ENCODE measurements at places on chromosomes 2 and 18.

DNA sequence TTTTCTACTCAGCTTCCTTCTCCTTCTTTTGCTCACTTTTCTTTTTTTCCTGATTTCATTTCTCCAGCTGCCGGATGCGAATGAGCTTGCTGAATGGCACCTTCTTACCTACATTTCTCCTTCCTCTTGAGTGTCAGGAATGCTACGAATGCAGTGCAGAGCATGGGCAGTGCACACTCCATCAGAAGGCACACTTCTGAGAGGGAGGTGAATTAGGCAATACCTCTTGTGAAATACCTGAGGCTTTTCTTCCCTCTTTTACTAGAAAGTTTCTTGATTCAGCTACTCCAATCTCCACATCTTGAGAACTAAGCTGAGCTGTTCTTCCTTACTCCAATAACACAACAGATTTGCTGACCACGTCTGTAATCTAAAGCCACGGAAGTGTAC lies 51.1 kb downstream of the PLEKHM3 start:
- no peak for DNase-seq

GRCh38 chr2:152427902-152428301 lies 92.9 kb downstream of the FMNL2 start:
- DNase-seq: no peak

- peak; percentile 41 for DNase-seq
These were observed 3.3 kb downstream of the BOK start for GRCh38 chr2:241561832-241562231.

- no peak for DNase-seq
These were observed 127.5 kb downstream of the GLI2 start for GRCh38 chr2:120863146-120863545.

DNA sequence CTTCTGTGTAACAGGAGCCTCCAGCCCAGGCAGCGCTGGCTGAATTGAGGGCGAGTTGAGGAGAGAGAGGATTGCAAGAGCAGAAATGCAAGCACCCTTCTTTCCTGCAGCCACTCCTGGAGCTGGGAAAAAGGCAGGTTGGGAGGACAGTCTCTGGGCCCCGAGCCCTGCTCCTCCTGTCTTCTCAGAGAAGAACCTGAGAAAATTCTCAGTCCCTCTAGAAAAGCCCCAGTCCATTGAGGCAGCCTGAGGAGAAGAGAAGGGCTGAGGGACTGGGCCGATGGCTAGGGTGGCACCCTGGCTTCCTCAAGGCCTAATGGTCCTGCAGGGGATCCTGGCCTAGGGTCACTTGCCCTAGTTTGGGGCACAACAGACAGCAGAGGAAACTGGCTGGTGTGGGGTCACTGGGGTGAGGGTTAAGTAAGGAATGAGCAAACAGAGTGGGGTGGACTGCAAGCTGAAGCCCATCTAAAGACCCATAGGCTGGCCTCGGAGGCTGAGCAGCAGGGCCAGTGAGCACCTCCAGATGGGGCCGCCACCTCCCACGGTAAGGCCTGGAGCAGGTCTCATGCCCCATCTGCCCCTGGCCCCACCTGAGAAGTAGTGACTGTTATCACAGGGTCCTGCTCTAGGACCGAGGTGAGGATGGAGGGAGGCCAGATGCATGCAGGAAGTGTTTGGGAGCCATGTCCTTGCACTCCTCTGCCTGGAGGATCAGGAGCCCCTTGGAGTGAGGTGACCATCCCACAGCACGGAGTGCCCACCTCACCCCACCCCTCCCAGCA lies 12.4 kb downstream of the CIB4 start:
- DNase-seq: no peak

- DNase-seq: no peak
These were observed 22.9 kb upstream of the MGAT4A start for GRCh38 chr2:98753801-98754200.

DNA sequence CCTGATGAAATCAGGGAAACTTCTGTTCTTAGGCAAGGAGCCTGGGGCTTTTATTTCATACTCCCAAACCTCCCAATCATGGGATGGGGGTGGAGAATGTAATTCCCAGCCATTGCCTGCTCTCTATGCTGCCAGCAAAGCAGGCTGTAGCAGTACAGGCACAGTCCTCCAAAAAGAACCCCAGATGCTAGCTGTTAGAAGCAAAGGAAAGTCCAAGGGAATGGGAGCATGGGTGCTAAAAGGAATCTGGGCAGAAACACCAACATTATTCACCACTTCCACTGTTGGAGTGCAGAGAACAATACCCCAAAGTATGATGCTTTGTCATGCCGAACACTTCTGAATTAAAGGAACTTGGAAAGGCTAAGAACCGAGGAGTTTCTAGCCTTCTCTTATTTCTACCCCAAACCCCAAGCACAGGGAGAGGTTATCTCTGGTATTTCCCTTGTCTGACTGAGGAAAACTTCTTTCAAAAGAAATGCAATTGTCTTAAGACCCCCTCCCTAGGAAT lies 24.7 kb downstream of the MDH1 start:
- DNase-seq: no peak

GRCh38 chr18:13627639-13628038 lies 98.7 kb downstream of the FAM210A start:
- no peak for DNase-seq

DNA sequence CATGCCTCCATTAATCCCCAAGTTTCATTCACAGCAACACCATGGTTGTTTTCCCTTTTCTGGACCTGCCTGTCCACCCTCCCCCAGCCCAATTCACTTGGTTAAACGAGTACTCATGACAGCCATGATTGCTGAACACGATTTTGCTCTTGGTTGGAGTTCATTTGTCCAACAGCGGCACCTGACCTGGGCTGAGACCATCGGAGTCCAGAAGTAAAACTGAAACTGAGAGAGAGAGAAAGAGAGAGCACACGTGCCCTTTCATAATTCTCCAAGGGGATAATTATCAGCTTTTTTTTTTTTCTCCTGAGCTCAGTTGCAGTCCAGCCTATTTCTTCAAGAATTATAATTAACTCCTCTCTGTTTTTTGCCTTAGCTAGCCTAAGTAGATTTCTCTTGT lies 13.7 kb upstream of the KIF5C start:
- DNase-seq: no peak

GRCh38 chr2:240448387-240449274 lies 13.2 kb downstream of the GPC1 start:
- no peak for DNase-seq

- DNase-seq: no peak
These were observed 80.1 kb upstream of the NPAS2 start for GRCh38 chr2:100739735-100740432.

DNA sequence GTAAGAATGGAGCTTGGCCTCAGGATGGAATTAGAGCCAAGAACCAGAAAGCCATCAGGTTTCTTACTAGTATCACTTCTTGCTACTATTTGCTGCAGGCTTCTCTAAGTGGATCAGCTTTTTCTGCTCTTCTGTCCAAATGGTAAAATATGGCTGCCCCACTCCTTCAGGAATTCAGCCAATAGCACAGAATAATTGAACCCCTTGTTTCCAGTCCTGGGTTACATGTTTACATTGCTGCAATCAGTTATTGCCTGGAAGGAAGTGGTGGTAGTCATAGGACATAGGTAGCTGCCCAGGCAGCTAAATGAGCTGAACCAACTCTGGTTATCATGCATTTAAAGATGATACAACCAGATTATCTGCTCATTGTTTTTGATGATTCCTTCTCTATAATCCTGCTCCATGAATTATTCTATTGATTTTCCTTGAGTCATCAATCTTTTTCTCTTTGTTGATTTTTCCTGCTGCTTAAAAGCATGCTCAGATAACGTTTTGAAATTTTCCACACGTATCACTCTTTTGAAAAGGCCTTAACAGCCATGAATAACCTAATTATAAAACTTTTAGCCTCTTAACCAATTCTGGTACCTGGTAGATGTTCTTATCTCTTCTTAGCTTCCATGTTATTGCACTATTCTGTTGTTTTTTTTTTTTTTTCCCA lies 12.6 kb downstream of the AGPS start:
- no peak for DNase-seq

DNA sequence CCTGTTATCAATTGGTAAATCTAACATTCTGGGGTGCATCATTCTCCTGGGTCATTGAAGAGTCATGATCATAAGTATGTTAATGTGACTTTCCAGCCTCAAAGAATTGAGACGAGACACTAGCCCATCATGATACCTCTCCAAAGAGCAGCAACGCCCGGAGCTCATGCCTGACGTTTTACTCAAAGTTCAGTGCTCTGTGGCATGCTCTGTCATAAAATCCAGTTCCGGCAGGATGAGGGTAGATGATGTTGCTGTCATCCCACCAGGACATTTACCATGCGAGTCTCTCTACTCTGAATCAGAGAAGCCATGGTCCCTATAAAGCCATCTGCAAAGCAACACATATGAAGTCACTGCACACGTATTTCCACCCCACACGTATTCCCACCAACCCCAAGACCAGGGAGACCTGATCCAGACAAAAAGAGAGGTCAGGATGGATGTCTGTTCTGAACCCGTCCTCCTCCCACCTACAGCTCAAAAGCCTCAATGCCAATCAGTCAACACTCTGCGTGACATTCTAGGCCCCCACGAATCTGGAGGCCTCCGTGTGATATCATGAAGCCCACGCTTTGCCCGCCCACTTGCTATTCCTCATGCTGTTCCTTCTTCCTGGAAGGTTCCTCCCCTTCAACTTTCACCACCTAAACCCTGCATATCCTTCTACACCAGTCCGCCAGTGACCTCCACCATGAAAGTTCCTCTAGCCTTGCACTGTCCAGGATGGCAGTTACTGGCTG lies 85.8 kb downstream of the DNMT3A start:
- no peak for DNase-seq

- no peak for DNase-seq
These were observed 19.6 kb downstream of the USP39 start for GRCh38 chr2:85635636-85636035.

GRCh38 chr2:216678813-216679657 lies 16.3 kb downstream of the IGFBP5 start:
- DNase-seq: no peak

DNA sequence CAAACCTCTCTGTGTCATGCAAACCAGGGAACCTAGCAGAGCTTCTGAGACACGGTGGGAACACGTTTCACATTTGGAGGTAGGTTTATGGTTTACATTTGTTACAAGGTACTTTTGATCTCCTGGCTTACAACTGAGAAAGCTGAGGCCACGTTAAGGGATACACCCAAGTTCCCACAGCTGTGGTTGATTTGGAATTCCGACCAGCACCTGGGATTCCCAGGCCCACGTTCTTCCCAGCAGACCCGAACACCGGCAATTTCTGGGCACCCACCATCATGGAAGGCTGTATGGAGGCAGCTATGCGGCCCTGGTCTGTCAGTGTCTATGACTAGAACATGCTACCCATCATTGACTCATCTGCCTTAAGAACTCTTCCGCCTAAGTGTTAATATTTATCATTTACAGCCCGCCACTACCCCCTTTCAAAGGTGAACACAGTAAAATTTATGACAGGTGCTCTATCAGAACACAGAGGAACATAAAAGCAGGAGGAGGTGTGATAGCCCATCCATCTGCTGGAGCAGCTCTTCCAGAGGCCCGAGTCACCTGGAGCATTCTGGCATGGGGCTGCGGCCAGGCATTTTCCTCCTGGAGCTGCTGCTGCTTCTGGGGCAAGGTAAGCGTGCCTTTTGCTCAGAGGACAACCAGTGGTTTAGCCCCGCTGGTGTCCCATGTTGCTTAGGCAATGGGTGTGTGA lies at the start of gene PLB1:
Gene PLB1 (plus strand): TSS at position 510 of the 700 bp plus-strand sequence. CDS start 55 bp downstream, at position 565.
- DNase-seq: no peak

DNA sequence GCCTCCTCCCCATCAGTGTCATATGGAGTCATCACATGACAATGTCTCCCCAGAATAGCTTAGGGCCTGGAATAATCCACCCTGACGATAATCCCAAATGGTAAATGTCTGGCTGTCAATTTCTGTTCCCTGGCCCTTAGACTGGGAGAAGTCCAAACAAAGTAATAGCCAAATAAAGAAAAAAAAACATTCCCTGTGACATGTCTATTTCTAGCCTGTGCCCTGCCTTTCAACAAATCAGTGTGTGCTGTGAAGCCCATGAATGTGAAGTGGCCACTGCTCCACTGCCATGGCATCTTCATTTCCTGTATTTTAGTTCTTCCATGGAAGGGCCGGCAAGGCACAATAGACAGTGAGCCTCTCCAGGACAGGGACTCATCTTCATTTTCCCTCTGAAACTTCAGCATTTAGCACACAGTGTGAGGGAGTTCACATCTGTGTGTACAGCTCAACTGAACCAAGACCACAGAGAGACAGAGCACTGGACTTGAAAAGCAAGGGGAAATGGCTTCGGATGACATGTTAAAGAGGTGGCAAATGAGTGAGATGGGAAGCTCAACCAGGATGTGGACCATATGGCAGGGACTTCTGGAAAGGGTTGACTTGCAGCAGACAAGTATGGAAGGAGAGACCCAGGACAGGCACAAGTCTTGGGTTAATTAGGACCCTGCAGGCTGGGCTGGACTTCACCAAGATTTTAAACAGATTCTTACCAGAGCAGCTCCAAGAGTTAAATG lies 140.0 kb downstream of the ANTXR1 start:
- DNase-seq: no peak

DNA sequence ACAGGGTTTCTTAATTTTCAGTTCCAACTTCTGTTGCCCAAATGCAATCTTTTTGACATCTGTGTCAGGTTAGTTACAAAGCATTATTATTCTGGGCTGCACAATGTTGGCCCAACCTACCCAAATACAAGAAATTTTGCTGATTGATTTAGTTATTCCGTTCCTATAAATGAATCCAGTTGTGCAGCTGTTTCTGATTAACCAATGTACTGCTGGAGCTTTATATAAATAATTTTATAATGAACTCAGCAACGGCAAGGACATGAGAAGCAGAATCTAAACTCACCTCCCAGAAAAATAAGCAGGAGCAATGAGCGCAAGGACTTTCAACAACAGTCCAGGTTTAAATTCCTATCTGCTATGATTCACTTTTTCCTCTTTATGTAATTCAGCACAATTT lies 76.3 kb upstream of the WIPF1 start:
- DNase-seq: no peak

- peak; percentile 54 for DNase-seq
These were observed 10.2 kb downstream of the TNFAIP6 start for GRCh38 chr2:151367571-151367970.

DNA sequence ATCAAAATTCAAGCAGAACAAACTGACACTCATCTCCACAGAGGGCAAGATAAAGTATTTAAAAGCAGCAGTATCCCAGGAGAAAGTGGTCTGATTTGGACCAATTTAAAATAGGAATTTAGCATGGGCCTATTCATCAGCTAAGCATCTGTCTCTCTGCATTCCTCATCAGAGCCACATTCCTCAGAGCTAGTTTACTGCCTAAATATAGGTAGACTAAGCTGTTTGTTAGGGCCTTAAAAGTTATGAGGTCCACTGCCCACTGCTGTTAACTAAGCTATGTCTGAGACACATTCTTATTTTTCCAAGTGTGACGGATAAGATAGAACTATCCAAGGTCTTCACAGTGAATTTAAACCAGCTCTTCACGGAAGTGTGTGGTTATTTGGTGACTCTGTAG lies 17.6 kb downstream of the NEB start:
- no peak for DNase-seq

- DNase-seq: no peak
These were observed 461.7 kb upstream of the SOX11 start for GRCh38 chr2:5230444-5230843.

- peak; percentile 32 for DNase-seq
These were observed 163.8 kb upstream of the STK17B start for GRCh38 chr2:196335221-196335634.

GRCh38 chr2:170368370-170368769 lies 190.4 kb downstream of the MYO3B start:
- DNase-seq: no peak

GRCh38 chr18:38330573-38330972 lies 765.0 kb upstream of the CELF4 start:
- DNase-seq: no peak

GRCh38 chr2:217999595-217999959 lies 3.2 kb downstream of the TNS1 start:
- no peak for DNase-seq

GRCh38 chr2:167784084-167784425 lies 463.3 kb downstream of the STK39 start:
- no peak for DNase-seq
